CD8-positive, alpha-beta memory T cell (primary cell): ENCODE measurements at places on chromosomes 4 and X.
A peak's percentile ranks its signal among the peaks of the same experiment; 100 is the strongest.

DNA sequence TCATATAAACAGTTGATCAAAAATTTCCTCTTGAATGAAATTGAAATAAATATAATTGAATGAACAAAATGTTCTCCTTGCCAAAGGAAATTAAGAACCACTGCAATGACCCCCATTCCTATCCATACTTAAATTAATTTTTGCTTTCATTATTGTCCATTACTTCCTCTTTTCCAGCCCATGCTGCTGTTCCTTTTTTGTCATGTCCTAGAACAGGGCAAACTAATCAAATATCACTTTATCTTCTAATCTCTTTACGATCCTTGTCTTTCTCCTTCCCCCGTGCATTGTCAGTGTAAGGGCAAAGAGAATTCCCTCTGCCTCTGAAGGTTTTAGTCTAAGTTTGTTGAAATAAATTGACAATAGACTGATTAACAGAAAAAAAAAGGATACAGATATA, 203.0 kb downstream of the CENPC start:
- no peaks in the 10 kb centered on the region for H3K4me1 ChIP-seq
- no peak overlapping the region for H3K4me3 ChIP-seq
- no peak overlapping the region for H3K27ac ChIP-seq
- no peak for DNase-seq
- no peaks in the 10 kb centered on the region for H3K36me3 ChIP-seq

- no peaks in the 10 kb centered on the region for H3K36me3 ChIP-seq
- H3K4me3 ChIP-seq, result no peak overlapping the region
- DNase-seq, result no peak
These were observed 67.2 kb upstream of the TFDP3 start for GRCh38 chrX:133285341-133285740.

DNA sequence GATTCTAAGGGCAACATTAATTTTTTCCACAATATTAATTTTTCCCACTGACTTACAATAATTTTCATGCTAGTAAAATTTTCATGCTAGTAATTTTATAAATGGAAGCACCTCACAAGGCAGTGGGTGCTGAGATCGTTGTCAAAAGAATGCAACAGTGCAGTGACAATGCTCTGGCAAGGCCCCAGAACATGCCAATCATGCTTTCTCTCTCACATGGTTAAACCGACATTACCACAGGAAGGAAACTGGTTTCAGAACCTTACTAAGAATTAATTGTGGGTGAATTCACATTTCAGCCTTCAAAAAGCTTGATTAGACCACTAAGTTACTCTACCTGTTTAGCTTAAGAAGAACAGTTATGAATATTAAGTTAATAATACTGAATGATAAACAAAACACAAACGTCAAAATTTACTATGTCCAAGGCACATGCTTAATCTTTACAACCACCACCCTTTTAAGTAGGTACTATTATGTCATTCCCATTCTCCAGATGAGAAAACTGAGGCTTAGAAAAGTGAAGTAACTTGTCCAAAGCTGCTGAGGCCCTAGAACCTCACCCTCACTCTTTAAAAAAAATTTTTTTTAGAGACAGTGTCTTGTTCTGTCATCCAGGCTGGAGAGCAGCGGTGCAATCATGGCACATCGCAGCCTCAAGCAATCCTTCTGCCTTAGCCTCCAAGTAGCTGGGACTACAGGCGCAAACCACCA, 10.0 kb upstream of the OPHN1 start:
- no peak overlapping the region for H3K4me3 ChIP-seq
- H3K4me1 ChIP-seq, result peaks cover 12% of the 10 kb centered on the region
- H3K27ac ChIP-seq, result no peak overlapping the region
- DNase-seq, result peak; percentile 20
- H3K27me3 ChIP-seq, result no peaks in the 10 kb centered on the region

DNA sequence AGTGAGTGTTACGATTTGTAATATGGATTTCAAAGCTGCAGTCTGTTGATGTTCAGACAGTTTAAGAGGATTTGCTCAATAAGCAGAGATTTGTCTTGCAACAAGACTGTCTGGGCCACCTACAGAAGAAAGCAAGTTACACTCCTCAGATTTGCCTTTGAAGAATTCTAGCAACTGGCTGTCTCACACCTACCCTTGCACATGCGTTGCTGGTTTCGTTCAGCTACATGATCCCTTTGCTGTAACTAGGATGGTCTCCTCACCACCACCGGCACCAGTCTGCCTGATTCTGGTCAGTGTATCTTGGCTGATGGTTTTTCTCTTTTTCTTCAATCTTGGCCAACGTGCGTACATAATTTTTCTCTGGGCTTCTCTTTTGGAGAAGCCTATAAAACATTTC, 172.7 kb upstream of the LCORL start:
- H3K36me3 ChIP-seq, result no peaks in the 10 kb centered on the region
- no peak overlapping the region for H3K4me3 ChIP-seq
- no peaks in the 10 kb centered on the region for H3K27me3 ChIP-seq
- no peaks in the 10 kb centered on the region for H3K4me1 ChIP-seq
- no peak for DNase-seq
- H3K27ac ChIP-seq, result no peak overlapping the region

GRCh38 chr4:164937576-164938270, 39.7 kb downstream of the TRIM61 start:
- no peak overlapping the region for H3K27ac ChIP-seq
- no peaks in the 10 kb centered on the region for H3K4me1 ChIP-seq
- DNase-seq, result no peak
- H3K27me3 ChIP-seq, result no peaks in the 10 kb centered on the region

DNA sequence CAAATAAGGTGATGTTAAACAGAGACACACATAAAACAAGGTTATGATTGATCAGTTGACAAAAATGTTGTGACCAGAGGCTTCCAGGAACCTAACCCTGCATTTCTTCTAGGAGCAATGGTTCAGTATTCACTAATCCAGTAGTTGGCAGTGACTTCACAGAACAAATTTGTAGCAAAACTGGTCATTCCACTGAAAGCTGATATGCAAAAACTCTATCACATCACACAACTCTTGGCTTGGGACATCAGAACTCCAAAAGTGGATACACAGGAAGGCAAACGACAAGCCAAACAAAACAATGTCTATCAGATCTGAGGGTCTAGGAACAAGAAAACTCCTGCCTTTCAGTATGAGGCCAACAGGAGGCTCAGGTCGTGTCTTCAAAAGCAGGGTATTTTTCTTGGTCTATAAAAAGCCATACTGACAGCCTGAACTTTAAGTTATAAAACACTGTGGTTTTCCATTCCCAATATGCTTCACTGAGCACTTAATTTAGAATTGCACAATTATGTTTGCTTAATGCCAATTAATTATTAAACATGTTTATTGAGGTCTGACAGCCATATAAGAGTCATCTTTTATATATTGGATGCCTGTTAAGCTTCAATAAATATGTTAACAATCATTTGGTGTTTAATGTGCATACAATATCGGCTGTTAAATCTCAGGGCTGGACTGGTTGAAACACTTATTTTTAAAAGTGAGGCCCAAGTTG, 45.6 kb downstream of the SOD3 start:
- no peak overlapping the region for H3K27ac ChIP-seq
- H3K4me1 ChIP-seq, result no peaks in the 10 kb centered on the region
- H3K27me3 ChIP-seq, result no peaks in the 10 kb centered on the region
- H3K4me3 ChIP-seq, result no peak overlapping the region
